Neural progenitor cell (in vitro differentiated cells): ENCODE measurements at places on chromosomes 7 and 10. TPM values are rescaled to one million over a fixed set of nuclear protein-coding genes. Genes with fewer than 3 reads are reported as not detected.

AGFG2 gene
- total RNA-seq = 1.2 and 5.6 TPM in 2 replicates

NPY4R2 gene
- not detected in 2 replicates for total RNA-seq

GRCh38 chr10:83881661-83882060 lies 257.6 kb upstream of the GHITM start:
- no peaks in the 10 kb centered on the region for H3K36me3 ChIP-seq
- H3K4me1 ChIP-seq = peaks cover 13% of the 10 kb centered on the region
- DNase-seq = peak; percentile 8
- no peak overlapping the region for H3K27ac ChIP-seq
- no peak overlapping the region for H3K4me3 ChIP-seq

CCDC3 gene
- total RNA-seq = 0.87 TPM in 1 of 2 replicates, not detected in the other

- H3K36me3 ChIP-seq = peaks cover 37% of the 10 kb centered on the region
- no peak overlapping the region for H3K4me3 ChIP-seq
- no peaks in the 10 kb centered on the region for H3K4me1 ChIP-seq
- DNase-seq = no peak
Observed at GRCh38 chr7:7596176-7596575, 29.5 kb downstream of the MIOS start.

DNA sequence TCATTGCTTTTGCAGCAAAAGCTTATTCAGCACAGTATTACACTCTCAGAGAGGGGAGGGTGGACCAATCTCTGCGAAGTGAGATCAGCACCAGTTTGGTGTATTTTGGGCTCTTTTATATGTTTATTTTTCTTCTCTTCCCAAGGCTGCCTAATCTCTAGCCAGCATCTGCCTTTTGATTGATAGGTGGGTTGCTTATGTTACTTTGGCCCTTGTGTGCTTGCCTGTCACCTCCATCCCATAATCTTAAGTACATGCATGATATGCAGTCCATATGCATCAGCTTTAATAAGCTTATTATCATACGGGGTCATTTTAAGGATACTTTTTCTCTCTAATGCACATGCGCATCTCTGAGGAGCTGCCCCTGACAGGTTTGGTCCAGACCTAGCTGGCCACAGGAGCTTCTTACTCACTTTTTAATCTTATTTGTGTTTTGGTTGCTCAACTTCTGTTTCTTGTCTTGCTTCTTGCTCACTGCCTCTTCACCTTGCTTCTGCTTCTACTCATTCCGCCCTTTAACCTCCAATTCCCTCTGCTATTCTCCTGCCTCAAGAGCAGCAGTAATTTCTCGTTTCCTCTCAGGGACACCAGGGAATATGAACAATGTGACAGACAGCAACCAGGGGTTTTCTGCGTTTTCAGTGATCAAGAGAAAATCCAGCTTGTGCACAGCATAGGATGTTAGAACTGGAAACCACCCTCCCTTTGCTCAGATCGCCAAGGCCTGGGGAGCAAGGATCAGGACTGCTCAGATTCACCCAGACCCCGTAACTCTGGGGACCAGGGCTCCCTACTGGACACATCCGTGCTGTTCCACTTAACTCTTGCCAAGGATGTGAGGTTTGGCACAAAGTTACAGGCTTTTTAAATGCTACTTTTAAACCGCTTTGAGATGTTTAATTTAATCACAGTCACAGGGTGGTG lies 10.0 kb downstream of the RGR start:
- DNase-seq = no peak
- H3K27ac ChIP-seq = no peak overlapping the region
- peaks cover 10% of the 10 kb centered on the region for H3K27me3 ChIP-seq
- no peaks in the 10 kb centered on the region for H3K36me3 ChIP-seq

- H3K4me3 ChIP-seq = no peak overlapping the region
- H3K27me3 ChIP-seq = no peaks in the 10 kb centered on the region
- H3K27ac ChIP-seq = no peak overlapping the region
- H3K4me1 ChIP-seq = peaks cover 10% of the 10 kb centered on the region
Observed at GRCh38 chr10:125169279-125169678, 8.9 kb upstream of the CTBP2 start.

DNA sequence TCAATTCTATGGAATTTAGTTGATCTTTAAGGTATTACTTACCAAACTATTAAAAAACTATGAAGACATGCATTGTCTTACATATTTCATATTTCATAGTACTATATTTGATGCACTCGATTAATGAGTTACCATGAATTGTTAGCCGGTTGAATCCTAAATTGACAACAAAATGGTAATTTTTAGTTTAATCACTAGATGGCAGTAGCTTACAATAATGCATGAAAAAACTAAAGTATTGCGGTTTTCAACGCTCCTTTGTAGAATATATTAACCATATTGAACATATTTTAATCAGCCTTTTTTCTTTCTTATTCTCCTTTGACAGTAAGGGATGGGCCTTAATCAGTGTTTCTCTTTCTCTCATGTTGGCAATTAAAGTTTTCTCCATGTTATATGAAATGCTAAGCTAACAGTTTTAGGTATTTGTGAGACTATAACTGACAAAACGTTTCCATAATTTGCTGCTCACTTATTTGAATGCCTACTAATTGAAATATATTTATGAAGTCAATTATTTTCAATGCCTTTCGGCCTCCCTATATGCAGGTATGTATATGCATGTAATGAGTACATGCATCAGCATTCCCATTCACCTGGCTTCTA lies 48.5 kb upstream of the ARL4A start:
- no peak overlapping the region for H3K27ac ChIP-seq
- no peaks in the 10 kb centered on the region for H3K4me1 ChIP-seq
- H3K4me3 ChIP-seq = no peak overlapping the region
- no peaks in the 10 kb centered on the region for H3K27me3 ChIP-seq

THSD7A gene
- total RNA-seq = 0.22 and 0.28 TPM in 2 replicates

AKR1C8 gene
- total RNA-seq = not detected in 2 replicates
